NCI-H1417 treated with DMSO at 0.1 percent for 48 hours (cell line): ENCODE measurements at places on chromosomes 6 and 20.

GRCh38 chr20:3473944-3474343 is 3.1 kb downstream of the ATRN start:
- DNase-seq, result no peak

GRCh38 chr6:17758119-17758518 is 51.4 kb upstream of the NUP153 start:
- no peak for DNase-seq

- DNase-seq, result peak; percentile 49
These were observed 79.0 kb downstream of the SYNJ2 start for GRCh38 chr6:158060455-158061360.

DNA sequence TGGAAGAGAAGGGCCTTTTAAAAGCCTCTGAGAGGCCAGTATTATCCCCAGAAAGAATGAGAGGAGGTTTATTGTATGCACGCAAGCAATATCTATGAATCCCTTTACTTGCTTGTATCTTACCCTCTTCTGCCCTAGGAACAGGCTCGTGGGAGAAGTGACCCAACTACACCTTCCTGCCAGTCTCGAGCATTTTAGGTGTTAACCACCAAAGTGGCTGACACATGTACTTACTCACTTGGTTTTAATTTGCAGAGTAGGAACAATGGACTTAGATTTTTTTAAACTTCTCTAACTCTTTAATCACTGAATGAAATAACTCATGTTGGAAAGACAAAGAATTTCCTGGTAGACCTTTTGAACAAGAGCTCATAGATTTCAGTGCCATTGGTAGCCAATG is 296.9 kb downstream of the PLCB1 start:
- no peak for DNase-seq

GRCh38 chr6:150435832-150436231 is 67.0 kb downstream of the IYD start:
- DNase-seq, result no peak

GRCh38 chr6:11092668-11093375 is 812 bp upstream of the SMIM13 start:
- DNase-seq, result no peak

- DNase-seq, result no peak
These were observed 180.9 kb downstream of the SOD2 start for GRCh38 chr6:159512104-159512503.

GRCh38 chr20:60512443-60512842 is 554.2 kb downstream of the CDH26 start:
- DNase-seq, result no peak

DNA sequence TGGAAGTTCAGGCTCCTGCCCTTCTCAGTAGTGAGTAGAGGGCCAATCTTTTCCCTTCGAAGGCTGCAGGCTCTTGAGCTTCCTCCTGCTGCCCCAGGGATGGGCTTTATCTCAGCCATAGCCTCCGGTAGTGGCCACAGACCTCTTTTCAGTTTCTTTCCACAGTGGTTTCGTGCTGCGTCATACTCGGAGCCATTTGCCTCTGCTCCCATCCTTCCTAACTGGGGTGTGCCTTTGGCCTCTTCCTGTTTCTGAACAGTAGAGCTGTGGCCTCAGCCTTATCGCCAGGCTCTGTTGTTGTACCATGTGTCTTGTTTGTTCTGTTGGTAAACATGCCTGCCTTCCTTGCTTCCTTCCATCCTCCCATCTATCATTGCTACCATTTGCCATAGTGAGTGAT is 54.1 kb downstream of the TULP4 start:
- DNase-seq, result no peak

DNA sequence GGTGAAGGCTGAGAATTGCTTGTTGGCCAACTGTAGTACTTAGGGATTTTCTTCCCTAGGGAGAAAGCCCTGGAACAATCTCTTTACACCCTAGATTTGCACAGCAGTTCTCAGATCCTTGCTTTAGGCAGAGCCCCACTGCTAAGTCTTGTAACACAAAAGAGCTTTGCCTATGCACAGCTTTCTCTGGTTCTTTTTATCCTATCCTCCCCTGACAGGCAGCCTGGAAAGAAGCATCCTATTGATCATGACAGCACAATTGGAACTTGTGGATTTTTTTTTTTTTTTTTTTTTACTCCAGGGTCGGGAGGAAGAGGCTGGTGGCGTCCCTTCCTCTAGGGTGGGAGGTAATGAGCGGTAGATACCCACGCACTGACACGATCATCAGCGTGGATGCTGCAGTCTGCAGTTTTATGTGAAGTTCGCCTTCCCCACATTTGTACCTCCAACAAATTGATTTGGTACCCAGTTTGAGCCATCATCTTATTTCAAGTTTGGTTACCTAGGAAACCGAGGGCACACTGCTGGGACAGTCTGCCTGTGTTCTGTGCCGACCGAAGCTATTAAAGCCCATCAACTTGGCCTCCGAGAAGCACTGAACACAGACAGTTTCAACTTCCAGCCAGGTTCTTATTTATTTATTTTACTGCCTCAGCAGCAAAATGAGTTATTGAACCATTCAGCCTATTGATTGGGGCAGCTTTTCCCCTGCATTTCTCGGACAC is 110.1 kb downstream of the NRN1 start:
- DNase-seq, result no peak

- no peak for DNase-seq
These were observed 25.5 kb upstream of the KCNK16 start for GRCh38 chr6:39347906-39348585.

DNA sequence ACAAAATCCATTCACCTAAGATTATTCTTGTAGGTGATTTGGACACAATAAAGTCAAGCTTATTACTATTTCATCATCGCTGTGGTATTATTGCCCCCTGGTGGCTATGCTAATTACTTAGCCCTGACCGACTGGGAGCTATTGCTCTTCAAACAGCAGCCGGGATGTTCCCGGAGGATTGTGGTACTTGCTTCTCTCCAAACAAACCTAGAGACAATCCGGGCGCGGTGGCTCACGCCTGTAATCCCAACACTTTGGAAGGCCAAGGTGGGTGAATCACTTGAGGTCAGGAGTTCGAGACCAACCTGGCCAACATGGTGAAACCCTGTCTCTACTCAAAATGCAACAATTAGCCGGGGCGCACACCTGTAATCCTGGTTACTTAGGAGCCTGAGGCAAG is 15.4 kb upstream of the STMND1 start:
- no peak for DNase-seq

GRCh38 chr6:47159763-47160162 is 117.6 kb upstream of the ADGRF1 start:
- DNase-seq, result no peak

DNA sequence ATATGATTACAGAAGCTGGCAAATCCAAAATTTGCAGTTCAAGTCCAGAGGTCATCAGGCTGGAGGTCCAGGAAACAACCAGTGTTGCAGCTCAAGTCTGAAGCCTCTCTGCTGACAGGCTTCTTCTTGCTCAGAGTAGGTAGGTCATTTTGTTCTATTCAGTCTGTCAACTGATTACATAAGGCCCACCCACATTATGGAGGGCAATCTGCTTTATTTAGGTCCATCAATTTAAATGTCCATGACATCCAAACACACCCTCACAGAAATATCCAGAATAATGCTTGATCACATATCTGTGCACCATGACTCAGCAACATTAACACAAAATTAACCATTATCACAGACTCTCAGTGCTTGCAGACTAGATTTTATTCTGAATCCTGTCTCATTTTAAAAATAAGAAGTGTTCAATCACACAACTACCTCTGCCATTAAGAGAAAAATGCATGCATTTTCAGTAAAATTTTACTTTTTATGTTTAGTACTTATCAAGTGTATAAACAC is 759.2 kb upstream of the ADGRB3 start:
- DNase-seq, result no peak

GRCh38 chr6:41470331-41471063 is 75.7 kb upstream of the FOXP4 start:
- DNase-seq, result no peak

GRCh38 chr20:23881371-23881770 is 1.8 kb upstream of the CST5 start:
- DNase-seq, result no peak

DNA sequence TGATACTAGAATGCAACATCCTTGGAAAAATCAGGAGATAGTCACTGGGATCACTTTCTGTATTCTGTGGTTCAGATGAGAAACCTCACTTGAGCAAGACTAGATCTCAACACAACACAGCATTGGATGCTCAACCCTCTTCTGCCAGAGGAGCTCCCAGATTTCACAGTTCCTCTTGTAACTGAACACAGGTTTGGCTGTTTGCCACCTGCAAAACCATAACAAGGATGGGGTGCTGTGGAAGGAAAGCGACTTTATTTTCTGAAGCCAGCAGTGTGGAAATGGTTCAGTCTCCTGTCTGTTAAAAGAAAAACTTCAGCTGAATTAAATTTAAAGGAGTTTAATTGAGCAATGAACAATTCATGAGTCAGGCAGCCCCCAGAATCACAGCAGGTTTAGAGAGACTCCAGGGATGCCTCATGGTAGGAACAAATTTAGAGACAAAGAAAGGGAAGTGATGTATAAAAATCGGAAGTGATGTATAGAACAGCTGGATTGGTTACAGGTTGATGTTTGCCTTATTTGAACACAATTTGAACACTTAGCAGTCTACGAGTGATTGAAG is 149.9 kb upstream of the UST start:
- no peak for DNase-seq

DNA sequence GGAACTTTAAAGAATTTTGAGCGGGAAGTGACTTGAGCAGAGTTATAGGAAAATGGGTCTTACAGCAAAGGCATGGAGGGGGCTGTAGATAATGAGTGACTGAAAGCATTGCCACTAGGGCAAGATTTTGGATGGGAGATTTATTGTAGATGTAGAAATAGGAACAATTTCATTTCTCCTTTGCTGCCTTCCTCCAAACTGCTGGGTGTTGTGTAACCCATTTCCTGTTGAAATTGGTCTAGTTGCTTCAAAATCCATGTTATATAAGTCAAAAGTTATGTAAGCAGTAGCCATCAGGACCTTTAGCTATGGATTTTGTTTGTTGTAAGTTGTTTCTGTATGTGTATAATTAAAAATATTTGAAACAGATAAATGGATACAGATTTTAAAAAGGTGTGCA is 11.1 kb downstream of the YWHAB start:
- DNase-seq, result no peak

GRCh38 chr20:46012921-46013320 is 4.2 kb downstream of the MMP9 start:
- no peak for DNase-seq

GRCh38 chr6:303263-303662 is 11.0 kb downstream of the DUSP22 start:
- DNase-seq, result no peak

DNA sequence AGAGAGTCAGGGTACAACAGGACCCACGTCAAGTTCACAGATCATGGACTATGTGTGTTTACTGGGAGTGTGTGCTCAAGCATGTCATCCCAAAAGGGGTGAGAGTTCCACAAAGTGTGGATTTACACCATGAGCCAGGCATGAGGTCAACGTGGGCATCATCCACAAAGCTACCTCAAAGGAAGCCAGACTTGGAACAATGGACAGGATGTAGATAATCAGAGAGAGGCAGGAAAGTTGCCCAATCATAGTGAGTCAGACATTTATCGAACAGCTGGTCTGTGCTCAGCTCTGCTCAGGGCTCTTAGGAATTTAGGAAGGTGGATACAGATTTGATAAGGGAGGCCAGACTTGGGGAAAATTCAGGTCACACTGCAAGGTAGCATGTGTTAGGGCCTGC is 317.2 kb upstream of the CDYL start:
- no peak for DNase-seq

DNA sequence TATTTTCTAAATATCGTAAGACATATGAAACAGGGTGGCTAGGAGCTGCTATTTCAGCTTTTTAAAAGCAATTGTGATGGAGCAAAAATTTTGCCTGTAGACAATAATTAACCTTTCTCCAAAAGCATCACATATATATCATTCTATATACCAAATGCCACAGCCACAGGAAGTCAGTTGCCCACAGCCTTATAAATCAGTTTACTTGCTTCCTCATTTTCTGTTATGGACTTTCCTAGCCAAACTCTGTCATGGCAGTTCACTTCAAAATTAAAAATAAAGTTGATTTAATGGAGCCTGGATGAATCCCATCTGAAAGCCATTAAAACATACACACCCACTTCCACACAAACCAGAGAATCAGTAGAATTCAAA is 93.4 kb upstream of the NHSL1 start:
- DNase-seq, result no peak

- no peak for DNase-seq
These were observed 64.5 kb downstream of the GMPR start for GRCh38 chr6:16302721-16303552.

DNA sequence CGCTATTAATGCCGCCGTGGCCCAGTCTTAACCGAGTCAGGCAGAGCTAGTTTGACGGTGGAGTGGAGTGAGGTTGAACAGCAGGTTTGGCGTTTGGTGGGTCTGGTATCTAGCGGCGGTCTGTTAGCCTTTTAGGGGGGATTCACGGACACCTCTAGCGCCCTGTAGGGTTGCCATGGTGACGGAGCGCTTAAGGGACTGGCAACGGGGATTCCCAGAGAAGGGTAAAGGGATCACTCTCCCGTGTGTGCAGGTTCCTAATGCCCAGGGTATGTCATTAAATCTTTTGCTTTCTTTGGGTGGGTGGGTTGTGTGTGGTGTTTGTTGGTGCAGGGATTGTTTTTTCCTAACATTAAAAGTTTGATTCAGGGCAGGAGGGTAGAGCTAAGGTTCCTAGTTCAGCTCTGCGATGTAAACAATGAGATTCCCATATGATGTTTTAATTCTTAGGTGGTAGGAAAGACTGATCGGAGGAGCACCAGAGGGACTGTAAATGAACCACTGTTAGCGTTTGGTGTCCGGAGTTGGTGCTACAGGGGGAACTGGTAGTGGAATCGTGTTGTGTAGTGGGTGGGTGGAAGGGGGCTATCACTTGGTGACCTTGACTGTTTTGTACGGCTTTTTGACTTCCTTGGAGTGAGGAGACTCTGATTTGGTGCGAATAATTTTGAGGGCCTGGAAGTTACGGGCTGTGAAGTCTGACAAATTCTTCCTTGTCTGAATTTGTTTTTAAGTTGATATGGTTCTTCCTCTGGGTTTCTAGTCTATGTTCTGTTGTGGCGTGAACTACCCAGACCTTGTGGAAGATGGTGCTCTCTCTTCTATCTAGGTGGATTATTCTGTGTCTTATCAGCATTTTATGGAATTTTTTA is 5.0 kb downstream of the BRD2 start:
- no peak for DNase-seq

GRCh38 chr20:44742304-44743079 is 3.2 kb upstream of the KCNK15 start:
- DNase-seq, result no peak

DNA sequence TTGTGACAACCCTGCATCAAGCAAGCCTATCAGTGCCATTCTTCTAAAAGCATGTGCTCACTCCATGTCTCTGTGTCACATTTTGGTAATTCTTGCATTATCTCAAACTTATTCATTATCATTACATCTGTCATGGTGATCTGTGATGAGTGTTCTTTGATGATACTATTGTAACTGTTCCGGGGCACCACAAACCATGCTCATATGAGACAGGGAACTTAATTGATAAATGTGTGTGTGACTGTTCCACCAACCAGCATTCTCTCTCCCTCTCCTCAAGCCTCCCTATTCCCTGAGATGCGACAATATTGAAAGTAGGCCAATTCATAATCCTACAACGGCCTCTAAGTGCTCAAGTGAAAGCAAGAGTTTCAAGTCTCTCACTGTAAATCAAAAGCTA is 4.0 kb downstream of the HUS1B start:
- no peak for DNase-seq

- DNase-seq, result no peak
These were observed 581.5 kb downstream of the MMUT start for GRCh38 chr6:48881551-48881950.
